ENCODE measurements at places on chromosomes 7 and 10.

GRCh38 chr7:135959646-135960363 lies 17.4 kb downstream of the MTPN start:
- no peak for DNase-seq

- DNase-seq = no peak
These were observed 98.7 kb upstream of the PPIF start for GRCh38 chr10:79248341-79249185.

DNA sequence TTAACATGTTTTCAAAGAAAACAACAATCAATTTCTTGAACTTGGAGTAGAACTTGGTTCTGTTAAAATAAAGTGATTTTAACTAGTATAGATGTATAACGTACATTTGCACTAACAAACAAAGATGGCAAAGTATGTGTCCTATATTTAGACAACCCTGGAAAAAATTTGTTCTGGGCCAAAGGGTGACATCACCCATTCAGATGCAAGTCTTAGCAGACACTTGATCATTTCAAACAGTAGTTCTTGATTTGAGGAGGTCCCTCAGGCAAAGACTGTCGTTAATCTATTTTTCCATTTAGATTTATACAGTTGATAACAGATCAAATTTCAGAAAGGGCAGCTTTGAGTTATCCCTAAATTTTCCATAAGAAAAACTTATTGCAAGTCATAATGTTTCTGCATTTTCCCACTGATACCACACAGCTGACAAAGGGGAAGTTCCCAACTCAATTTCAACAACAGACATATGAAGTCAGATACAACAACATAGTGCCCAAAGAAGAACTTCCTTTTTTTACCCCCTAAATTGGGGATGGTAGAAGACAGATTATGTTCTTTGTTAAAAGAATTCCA lies 5.2 kb downstream of the NMT2 start:
- no peak for DNase-seq

DNA sequence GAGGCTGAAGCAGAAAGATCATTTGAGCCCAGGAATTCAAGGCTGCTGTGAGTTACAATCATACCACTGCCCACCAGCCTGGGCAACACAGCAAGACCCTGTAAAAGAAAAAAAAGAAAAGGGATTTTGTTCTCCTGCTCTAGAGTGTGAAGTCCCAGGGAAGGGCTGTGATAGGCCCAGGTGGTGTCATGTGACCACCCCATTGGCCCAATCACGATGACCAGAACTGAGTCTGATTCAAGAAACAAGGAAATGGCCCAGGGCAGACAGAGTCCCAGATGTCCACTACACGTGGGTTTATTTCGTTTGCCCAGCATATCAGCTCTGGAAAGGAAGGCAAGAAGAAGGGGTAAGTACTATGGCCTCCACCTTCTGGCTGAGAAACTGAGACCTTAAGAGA lies 81.3 kb upstream of the CUX1 start:
- DNase-seq = no peak

GRCh38 chr7:44274623-44274975 lies 50.8 kb downstream of the CAMK2B start:
- no peak for DNase-seq
